Stimulated activated CD8-positive, alpha-beta memory T cell treated with anti-CD3 and anti-CD28 coated beads, Interleukin-4, amount 100 ng/mL, for 48 hours (primary cell): ENCODE measurements at places on chromosomes 16 and 17.

DNA sequence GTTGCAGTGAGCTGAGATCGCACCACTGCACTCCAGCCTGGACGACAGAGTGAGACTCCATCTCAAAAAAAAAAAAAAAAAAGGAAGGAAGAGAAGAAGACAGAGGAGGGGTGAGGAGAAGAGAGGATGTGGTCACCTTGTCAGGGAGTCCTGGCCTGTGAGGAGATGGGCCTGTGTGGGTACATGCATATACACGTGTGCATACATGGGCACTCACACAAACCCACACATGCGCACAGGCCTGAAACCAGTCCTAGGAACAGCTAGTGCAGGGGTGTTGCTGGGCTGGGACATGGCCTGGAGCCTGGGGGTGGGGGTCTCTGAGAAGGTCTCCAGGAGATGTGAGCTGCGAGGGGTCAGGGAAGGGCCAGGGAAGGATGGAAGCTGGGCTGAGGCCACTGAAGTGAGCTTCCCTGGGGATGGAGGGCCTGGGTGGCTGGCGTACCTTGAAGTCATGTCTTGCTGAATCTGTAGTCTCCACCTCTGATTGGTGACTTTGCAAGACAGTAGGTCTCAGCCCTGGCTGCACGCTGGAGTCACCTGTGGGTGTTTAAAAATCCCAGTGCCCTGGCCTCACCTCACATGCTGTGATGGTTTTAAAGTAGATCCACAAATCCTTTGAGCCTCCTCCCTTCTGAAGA, 72.4 kb downstream of the MRM1 start:
- no peak for DNase-seq

- peak; percentile 56 for DNase-seq
Observed at GRCh38 chr17:4900231-4901107, 1.1 kb downstream of the C17orf107 start.

DNA sequence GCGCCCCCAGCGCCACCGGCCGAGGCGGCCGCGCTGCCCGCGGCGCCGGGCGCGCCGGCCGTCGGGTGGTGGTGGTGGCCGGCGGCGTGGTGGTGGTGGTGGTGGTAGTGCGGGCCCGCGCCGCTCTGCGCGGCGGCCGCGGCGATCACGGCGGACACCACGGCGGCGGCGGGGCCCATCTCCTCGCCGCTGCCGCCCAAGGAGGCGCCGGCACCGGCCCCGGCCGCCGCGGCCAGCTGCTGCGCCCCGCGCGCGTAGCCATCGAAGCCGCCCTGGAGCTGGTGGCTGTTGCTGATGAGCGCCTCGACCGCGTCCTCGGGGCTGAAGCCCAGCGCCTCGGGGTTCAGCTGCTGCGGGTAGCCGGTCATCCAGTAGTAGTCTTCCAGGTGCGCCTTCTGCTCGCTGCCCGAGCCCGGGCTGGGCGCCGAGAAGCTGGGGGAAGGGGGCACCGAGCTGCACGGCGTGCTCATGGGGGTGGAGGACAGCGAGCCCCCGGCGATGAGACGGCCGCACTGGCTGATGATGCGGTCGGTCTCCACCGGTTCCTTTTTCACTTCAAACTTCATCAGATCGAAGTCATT, 1.2 kb downstream of the MAF start:
- peak; percentile 53 for DNase-seq

GRCh38 chr16:72228014-72228413, 56.1 kb upstream of the PMFBP1 start:
- no peak for DNase-seq

DNA sequence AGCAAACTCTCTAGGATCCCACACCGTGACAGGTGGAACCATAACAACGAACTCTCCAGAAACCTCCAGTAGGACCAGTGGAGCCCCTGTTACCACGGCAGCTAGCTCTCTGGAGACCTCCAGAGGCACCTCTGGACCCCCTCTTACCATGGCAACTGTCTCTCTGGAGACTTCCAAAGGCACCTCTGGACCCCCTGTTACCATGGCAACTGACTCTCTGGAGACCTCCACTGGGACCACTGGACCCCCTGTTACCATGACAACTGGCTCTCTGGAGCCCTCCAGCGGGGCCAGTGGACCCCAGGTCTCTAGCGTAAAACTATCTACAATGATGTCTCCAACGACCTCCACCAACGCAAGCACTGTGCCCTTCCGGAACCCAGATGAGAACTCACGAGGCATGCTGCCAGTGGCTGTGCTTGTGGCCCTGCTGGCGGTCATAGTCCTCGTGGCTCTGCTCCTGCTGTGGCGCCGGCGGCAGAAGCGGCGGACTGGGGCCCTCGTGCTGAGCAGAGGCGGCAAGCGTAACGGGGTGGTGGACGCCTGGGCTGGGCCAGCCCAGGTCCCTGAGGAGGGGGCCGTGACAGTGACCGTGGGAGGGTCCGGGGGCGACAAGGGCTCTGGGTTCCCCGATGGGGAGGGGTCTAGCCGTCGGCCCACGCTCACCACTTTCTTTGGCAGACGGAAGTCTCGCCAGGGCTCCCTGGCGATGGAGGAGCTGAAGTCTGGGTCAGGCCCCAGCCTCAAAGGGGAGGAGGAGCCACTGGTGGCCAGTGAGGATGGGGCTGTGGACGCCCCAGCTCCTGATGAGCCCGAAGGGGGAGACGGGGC, 1.3 kb downstream of the SPN start:
- peak; percentile 67 for DNase-seq

GRCh38 chr16:47375423-47375822, 85.4 kb downstream of the ITFG1 start:
- no peak for DNase-seq

DNA sequence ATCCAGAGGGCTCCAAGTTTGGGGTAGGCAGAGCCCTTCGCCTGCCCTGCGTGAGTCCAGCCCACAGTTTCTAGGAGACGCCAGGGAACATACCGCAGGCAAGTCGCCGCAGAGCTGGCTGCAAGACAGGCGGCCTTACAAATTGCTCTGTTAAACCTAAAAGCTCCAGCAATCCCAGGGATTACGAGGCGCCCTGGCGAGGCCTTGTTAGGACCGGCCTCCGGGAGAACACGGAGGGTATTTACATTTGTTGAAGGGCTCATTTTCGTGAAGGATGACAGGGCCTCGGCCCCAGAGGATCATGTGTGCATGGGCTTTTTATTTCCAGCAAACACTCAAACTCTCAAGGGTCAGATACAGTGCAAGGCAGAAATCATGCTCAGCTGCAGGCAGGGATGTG, 77.6 kb upstream of the FOXF1 start:
- no peak for DNase-seq

DNA sequence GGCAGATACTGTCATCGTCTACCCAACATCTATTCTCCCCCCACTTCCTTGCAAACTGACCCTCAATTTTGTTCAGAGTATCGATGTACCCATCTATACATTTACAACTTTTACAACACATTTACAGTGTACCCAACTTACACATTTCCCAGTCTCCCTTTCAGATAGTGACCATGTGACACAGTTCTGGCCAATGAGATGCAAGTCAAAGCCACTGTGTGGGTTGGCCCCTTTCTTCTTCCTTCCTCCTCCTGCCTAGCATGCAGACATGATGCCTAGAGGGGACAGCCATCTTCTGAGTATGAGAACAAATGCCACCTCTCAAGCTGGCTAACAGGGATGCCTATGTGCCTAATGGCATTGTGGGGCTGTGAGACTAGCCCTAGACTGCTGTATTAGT, 11.3 kb upstream of the NFAT5 start:
- no peak for DNase-seq

DNA sequence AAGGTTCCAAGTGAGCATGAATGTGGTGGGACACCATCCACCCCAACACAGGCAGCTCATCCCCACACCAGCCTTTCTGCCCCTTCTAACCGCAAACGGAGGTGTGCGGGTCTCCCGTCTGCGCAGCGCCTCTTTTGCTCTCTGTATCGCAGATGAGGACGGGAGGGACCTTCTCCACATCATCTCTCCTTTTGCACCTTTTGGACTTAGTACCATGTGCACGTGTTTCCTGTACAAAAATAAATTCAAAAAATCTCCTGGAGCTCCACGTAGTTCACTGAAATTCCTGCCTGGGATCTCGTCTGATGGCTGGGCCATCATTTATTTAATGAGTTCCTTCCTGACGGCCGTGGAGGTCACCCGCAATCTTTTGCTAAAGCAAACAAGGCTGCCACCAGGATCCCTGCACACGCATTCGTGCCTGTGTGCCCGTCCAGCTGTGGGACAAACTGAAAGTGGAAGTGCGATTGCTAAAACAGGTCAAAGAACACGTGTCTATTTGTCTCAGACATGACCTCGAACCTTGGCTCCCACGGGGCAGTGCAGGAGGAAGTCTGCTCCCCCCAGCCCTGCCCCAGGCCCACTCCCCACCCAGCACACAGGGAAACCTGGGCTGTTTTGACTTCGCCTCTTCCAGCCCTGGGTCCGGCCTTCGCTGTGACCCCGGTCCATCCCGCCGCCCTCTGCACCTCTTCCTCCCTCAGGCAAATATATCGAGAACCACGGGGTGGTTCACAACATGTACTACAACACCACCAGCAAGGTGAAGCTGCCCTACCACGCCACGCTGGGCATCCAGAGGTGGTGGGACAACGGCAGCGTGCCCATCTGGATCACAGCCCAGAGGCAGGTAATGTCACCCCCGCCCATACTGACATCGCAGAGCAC, 2.3 kb downstream of the ENPP7 start:
- DNase-seq: peak; percentile 31

DNA sequence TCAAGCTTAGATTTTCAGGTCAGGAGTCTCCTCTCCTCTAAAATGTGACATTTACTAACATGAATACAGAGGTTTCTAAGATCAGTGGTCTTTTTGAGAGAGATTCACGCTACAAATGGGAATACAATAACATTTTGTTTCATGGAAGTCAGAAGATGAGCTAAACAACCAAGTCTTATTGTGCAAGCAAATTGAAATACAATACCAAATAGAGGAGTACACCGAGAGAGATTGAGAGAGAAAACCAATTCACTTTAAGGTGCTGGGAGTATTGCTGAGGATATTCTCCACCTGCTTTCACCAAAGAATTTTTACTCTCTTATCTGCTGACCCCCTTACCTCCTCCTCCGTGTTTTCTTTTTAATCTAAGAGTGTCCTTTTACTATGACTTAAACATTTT, 11.5 kb downstream of the VEZF1 start:
- no peak for DNase-seq

DNA sequence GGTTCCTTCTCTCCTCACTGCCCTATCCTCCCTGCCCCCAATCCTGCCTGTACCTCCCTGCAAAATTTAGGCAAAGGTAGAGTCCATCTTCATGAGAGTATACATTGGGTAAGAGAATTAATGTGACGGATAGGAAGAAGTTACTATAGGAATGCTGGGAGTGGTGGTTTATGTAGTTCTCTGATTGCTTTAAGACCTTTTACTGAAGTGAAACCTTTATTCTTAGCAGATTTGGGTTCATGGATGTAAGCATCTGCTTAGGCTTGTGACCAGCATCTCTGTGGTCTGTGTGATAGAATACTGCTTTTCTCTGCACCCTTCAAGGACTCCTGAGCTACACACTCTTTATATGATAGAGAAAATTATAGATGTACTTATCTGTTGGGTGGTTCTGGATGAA, 127.3 kb downstream of the PRKCA start:
- no peak for DNase-seq

DNA sequence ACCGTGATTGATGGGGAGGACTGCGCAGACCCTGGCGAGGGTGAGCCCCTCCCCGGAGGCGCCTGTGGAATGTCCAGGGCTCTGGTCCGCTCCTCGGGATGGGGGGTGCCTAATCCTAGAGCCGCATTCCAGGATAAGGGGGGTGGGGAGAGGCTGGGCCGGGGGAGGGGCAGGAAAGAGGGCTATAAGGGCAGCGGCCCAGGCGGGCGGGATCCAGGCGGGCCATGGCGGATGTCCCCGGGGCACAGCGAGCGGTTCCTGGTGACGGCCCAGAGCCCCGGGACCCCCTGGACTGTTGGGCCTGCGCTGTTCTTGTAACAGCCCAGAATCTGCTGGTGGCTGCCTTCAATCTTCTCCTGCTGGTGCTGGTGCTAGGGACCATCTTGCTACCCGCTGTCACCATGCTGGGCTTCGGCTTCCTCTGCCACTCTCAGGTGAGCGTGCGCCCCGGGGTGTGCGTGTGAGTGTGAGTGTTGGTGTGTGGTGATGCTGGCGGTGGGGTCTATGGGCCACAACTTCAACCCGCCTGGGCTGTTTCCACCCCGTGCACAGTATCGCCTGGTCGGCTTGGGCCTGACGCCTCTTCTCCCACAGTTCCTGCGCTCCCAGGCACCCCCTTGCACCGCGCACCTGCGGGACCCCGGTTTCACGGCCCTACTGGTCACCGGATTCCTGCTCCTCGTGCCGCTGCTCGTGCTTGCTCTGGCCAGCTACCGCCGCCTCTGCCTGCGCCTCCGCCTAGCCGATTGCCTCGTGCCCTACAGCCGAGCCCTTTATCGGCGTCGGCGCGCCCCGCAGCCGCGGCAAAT, at the start of gene TMEM88:
TMEM88 (plus strand) TSS at position 216 of the 809 bp plus-strand sequence; CDS start at position 225, 9 bp downstream.
- no peak for DNase-seq

DNA sequence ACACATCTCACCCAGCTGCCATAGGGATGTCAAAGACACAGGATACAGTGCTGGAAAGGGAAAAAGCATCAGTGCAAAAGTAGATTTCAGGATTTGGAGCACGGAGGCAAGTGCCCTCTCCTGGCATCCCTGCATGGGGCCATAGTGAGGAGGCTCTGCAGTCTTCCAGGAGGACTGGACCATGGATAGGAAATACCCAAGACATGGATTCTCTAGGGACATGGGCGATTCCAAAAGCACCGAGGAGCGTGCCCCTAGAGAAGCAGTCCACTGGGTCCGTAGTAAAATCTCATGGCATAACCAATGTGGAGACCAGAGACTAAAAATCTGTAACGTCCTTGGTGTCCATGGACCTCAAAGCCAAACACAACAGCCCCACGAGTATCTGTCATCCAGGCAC, 818.2 kb downstream of the KCNJ18 start:
- no peak for DNase-seq

GRCh38 chr16:16960785-16961184, 510.0 kb downstream of the XYLT1 start:
- DNase-seq: no peak

DNA sequence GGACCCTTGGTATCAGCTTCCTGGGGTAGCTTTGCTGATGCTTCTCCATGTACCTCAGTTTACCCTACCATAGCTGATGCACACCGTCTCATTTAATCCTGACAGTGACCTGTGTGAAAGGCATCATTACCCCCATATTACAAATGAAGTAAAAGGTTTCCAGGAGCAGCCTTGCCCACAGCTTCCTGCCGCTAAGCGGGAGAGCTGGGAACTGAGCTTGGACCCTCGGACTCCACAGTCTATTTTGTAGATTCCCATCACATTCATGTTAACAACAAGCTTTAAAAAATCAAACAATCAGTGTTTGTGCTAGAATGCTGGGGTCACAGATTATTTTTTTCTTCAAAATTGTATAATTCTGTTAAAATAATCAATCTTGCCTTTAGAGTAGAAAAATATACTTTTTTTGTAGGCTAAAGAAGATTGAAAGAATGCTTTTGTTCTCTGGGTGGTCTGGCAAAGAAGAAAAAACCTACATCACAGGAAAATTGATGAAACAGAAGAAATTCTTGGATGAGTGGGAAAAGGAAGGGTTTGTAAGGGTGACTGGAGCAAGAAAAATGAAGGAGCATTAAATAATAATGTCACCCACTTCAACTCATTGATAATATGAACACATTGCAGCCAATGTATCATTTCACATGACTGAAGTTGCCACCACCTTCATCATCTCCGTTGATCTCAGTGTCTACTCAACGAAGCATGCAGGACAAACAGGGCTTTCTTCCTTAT, 9.5 kb upstream of the USP10 start:
- DNase-seq: no peak

- DNase-seq: no peak
Observed at GRCh38 chr16:80084614-80085013, 456.2 kb upstream of the DYNLRB2 start.

GRCh38 chr17:38926293-38927070, 1.1 kb downstream of the LASP1NB start:
- DNase-seq: peak; percentile 23
